Stimulated activated CD8-positive, alpha-beta memory T cell treated with anti-CD3 and anti-CD28 coated beads, Interleukin-4, amount 100 ng/mL, for 4 hours (primary cell): ENCODE measurements at places on chromosomes 2 and 18.

DNA sequence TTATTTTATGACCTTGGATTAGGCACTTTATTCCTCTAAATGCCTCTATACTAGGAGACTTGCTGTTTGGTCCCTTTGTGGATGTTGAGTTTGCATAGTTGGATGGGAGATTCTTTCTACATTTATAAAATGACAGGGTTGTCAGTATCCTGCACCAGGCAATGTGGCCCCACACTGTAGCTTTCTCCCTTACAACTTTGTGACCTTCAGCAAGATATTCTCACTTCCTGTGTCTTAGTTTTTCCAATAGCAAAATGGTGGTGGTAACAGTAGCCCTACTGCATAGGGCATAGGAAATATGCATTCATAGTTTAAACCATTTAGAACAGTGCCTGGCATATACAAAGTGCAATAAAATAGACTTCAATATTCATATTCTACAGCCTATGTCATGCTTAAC lies 128.3 kb downstream of the TXNL1 start:
- no peak for DNase-seq

DNA sequence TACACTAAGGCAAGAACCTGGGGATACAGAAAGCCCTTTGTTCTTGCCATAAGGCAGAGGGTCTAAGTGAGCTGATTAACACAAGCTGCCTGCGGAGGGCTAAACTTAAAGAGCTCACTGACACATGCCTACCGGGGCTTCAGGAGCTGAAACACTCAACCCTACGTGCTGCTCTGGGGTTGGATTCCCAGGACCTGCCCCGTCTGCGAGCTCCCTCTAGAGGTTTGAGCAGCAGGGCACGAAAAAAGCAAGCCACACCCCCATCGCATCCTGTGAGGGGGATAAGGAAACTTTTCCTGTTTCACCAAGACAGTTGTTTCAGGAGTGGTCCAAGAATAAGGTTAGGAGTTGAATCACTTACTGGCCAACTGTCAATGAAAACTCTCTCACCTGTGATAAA lies 562.1 kb downstream of the TMX3 start:
- no peak for DNase-seq

- DNase-seq, result no peak
Measured at GRCh38 chr2:170714381-170715061, 616 bp upstream of the SP5 start.

DNA sequence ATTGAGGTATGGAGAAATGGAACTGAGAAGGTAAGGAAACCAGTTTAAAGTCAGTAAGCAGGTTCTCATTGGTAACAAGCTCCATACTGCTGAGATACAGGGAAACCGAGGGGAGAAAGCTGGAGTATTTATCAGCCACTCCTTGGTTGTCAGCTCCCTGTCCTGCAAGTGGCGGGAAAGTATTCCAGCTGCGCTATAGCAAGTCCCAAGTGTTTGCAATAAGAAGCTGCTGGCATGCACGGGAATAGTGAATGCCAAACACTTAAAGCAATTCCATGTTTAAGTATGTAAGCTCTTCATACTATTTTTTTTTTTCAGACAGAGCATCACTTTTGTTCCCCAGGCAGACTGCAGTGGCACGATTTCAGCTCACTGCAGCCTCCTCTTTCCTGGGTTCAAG lies 1601.1 kb downstream of the SUCLG1 start:
- DNase-seq, result no peak

GRCh38 chr2:173678186-173678585 lies 287.0 kb downstream of the SP3 start:
- no peak for DNase-seq

DNA sequence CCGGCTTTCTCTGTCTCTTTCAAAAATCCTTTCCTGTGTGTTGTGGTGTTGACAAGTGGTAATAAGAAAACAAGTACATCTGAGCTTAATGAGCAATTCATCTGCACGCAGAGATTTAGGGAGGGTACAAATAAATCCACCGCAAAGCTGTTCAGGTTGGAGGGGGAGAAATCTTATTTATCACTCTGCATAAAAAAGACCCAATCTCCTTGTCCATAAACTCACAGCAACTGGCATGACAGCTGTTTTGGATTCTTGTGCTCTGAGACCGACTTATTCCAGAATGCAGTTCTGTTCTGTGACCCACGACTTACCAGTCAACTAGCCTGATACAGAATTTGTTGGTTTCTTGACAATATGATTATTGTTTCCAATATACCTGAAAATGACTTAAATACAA lies 380.1 kb downstream of the SOX11 start:
- DNase-seq, result no peak

DNA sequence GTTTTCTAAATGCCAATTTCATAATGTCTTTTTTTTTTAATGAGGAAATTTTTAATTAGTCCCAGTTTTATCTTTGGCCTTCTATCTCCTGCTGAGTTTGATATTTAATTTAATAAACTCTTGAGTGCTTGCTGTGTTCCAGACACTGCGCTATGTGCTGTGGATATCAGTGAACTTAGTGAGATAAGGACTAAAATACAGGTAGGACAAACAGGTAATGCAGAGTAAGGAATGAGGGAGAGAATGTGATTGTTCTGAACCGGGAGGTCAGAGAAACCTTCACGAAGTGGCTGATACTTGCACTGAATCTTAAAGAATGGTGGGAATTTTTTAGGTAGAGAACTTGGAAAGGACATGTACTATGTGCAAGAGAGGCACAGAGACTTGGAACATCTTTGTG lies 28.2 kb downstream of the TTC27 start:
- DNase-seq, result no peak

DNA sequence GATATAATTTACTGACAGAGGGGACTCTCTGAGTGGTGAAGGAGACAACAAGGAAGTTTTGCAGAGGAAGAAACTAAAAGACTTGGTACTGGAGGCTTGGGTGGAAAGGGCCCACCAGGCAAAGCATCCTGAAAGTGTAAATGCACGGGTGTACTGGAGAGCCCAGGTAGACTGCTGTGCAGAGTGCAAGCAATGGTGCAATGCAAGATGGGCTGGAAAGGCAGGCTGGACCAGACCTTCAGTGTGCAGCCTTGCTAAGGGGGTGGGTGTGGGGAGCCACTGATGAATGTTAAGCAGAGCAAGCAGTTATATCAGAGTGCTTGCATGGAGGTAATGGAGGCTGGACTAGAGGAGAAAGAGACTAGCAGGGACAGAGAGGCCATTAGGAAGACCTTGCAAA lies 10.7 kb downstream of the C2orf74 start:
- DNase-seq, result no peak

GRCh38 chr2:156079845-156080244 lies 252.7 kb downstream of the NR4A2 start:
- DNase-seq, result no peak

- no peak for DNase-seq
Measured at GRCh38 chr2:111166115-111166514, 45.4 kb downstream of the BCL2L11 start.

DNA sequence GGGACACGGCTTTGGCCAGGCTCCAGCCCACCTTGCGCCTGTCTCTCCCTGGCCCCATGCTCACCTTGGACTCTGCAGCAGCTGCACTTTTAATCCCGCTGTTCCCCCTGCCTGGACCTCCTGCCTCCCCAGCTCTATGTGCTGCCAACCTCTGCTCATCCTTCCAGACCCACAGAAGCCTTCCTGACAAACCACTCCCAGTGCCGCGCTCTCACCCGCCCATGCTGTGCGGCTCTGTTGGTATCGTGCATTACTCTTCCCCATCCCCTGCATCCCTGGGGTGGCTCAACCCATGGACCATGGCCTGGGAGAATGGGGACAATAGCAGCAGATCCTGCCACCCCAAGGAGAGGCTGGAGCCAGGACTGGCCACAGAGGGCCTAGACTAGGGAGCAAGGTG lies 303.6 kb downstream of the CELF4 start:
- no peak for DNase-seq

GRCh38 chr2:12083713-12084419 lies 337.4 kb downstream of the LPIN1 start:
- no peak for DNase-seq

GRCh38 chr2:32825291-32825712 lies 121.5 kb upstream of the LTBP1 start:
- no peak for DNase-seq

DNA sequence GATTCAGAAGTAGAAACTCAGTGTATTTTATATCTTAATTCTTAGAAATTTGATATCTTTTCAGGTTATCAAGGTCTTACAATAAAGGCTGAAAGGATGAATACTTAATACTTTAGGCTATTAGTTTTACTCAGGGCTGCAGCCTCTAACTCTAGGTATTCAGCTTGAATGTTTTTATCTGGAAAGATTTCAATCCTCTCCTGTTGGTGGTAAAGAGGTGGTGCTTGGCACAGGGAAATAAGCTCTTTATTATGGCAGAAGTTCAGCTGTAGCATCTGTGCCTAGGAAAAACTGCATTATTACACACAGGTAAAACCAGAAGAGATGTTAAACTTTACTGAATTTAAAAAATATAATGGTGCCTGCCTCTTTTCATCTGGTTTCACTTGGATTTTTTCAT lies 11.1 kb downstream of the ACVR2A start:
- DNase-seq, result no peak

GRCh38 chr2:130796290-130796689 lies 40.4 kb upstream of the ARHGEF4 start:
- DNase-seq, result no peak

DNA sequence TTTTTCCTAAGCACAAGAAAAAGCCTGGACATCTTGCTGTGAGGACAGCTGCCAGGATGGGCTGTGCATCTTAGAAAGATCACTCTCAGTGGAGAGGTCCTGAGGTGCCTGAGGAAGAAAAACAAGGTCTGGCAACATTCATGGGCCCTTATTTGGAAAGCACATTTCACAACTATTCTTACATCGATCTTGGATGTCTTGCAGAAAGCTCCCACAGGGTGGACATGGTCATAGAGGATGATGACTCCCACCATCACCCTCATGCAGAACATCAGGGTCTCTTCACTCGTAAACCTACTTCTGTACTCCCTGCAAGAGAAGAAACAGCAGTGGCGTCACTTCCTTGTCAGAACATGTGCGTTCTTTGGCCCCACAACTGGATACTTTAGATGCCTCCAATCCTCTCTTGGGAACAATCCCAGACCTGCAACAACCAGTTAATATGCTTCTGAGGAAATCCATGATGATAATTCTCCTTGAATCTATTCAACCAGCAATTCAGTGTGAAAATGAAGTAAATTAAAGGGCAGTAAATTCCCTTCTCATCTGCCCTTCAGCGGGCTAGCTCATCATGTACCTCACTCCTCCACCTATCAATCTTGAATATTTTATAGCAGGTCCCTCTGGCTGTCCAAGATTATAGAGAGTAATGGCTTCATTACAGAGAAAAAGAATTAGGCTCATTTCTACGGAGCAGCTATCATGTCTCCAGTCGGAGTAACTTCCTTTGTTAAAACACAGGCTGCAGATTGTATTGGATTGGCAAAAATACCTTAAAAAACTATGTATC lies 106.2 kb downstream of the CYRIA start:
- DNase-seq, result no peak

- DNase-seq, result no peak
Measured at GRCh38 chr2:12061286-12062052, 315.0 kb downstream of the LPIN1 start.

GRCh38 chr2:70569559-70569958 lies 15.9 kb upstream of the TGFA start:
- DNase-seq, result no peak

- DNase-seq, result no peak
Measured at GRCh38 chr2:217054791-217055190, 194.9 kb upstream of the TNP1 start.

DNA sequence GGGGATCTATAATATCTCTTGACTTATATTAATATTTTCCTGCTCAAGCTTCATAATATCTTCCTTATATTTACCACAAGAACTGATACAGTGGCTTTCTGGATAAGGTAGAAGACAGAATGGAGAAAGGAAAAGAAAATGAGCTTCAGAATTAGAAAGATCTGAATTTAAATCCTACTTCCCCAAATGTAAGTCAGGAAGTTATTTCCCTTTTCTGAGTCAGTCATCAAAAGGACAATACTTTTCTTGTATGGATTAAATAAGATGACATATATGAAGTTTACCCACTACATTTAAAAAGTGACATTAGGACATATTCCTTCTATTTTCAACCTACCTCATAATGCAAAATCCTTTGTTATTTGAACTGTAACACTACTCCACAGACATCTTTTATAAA lies 19.0 kb downstream of the KRCC1 start:
- DNase-seq, result no peak

DNA sequence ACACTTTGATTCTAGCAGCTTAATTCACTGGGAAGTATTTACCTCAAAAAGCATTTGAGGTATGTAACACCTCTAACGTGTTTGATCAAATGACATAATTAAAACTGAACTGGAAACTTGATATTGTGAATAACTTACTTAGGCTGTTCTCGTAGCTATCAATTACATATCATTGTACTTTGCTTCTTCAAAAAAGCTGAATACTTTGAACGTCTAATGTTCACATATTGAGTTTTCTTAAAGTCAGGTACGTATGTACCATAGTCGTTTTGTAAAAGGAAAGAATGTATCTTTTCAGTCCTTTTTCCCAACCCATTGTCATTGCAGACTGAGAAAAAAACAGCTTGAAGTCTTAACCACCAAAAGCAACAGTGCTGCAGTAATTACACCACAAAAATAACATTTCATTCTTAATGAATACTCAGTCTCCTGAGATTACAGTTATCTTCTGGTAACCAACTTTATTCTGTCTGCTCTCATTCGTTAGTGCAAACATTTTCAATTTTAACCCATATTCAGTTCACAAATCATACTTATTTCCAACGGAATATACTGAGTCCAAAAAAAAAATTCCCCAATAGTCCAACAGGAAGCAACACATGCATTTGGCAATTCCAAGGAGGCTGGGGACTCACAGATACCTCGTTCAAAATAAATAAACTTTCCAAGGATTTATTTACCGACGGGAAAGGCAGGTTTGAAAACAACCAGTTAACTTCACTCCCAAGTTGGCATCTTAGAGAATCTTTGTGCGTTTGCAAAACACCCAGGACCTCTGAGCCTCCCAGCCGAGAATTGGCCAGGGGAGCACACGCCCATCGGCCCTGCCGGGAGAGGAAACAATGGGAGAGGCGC lies 1.1 kb downstream of the CHN1 start:
- DNase-seq, result no peak

DNA sequence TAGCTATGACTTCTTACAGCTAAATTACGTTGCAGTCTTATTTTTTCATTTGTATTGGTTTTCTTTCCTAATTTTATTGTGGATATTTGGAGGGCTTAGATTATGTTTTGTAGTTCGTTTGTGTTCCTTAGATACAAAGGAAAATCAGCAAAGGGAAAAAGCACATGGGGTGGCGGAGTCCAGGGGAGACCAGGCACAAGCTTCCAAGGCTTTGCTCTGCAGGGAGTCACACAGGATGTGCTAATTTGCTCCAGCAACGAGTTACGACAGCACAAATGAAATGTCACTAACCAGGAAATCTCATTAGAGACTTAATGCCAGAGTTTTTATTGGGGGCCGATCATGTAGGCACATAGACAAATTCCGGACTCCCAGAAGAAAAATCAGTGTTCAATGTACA lies 60.5 kb upstream of the CABYR start:
- DNase-seq, result no peak
